Activated naive CD4-positive, alpha-beta T cell treated with anti-CD3 and anti-CD28 coated beads for 36 hours (primary cell): ENCODE measurements at places on chromosomes 12 and 14. TPM values are rescaled to one million over a fixed set of nuclear protein-coding genes. Genes with fewer than 3 reads are reported as not detected.
A peak's percentile ranks its signal among the peaks of the same experiment; 100 is the strongest.

The PLEKHA5 gene
- total RNA-seq = 0.69 TPM

DNA sequence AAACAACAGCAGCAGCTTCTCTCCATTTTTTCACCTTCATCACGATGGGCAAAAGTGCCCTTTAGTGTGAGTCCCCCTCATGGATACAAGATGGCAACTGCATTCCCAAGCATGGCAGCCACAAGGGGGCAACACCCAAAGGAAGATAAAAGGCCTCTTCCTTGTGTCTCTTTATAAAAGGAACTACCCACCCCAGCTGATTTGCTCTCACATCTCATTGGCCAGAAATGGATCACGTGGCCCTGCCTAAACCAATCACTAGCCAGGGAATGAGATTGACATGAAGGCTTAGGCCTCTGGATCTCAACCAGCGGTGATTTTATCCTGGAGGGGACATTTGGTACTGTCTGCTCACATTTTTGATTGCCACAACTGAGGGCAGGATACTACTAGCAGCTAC lies 21.9 kb upstream of the IFT81 start:
- H3K27me3 ChIP-seq = no peaks in the 10 kb centered on the region
- H3K36me3 ChIP-seq = no peaks in the 10 kb centered on the region
- no peak overlapping the region for H3K27ac ChIP-seq
- peaks cover 6% of the 10 kb centered on the region for H3K4me1 ChIP-seq
- H3K4me3 ChIP-seq = no peak overlapping the region
- DNase-seq = peak; percentile 64

DNA sequence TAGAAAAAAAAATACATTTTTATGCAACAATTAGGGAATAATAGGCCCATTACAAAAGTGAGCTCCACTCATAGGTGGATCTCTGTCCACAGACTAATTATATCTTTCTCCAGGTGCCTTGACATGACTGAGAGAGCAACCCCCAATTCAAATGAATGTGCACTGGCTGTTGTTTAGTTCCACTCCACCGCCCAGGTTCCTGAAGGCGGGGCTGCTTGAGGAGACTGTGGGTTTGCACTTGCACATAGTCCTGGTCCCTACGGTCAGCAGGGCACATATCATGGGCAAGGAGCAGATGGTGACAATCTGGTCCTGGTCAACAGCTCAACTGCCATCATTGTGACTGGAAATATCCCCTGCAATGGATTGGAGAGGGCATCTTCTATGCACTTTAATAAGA lies 195.6 kb upstream of the PWP1 start:
- H3K27ac ChIP-seq = no peak overlapping the region
- peaks cover 50% of the 10 kb centered on the region for H3K4me1 ChIP-seq
- no peak for DNase-seq
- H3K4me3 ChIP-seq = no peak overlapping the region

GRCh38 chr14:106844608-106845285 lies 1318.4 kb downstream of the TMEM121 start:
- H3K4me3 ChIP-seq = peak overlapping the region; percentile 86
- peaks cover 26% of the 10 kb centered on the region for H3K4me1 ChIP-seq
- no peaks in the 10 kb centered on the region for H3K36me3 ChIP-seq
- H3K27me3 ChIP-seq = no peaks in the 10 kb centered on the region

- no peak for DNase-seq
- H3K4me3 ChIP-seq = no peak overlapping the region
- peaks cover 86% of the 10 kb centered on the region for H3K4me1 ChIP-seq
Observed at GRCh38 chr14:69699748-69700303, 67.1 kb upstream of the SRSF5 start.

The DHRS4 gene
- 24.0 TPM for total RNA-seq

GRCh38 chr12:108650083-108650482 lies 16.4 kb upstream of the SELPLG start:
- H3K4me3 ChIP-seq = no peak overlapping the region
- no peaks in the 10 kb centered on the region for H3K27me3 ChIP-seq
- H3K36me3 ChIP-seq = peaks cover 11% of the 10 kb centered on the region
- H3K4me1 ChIP-seq = peaks cover 49% of the 10 kb centered on the region
- DNase-seq = no peak

- H3K27me3 ChIP-seq = peaks cover 6% of the 10 kb centered on the region
- no peak for DNase-seq
- no peaks in the 10 kb centered on the region for H3K4me1 ChIP-seq
- H3K36me3 ChIP-seq = no peaks in the 10 kb centered on the region
- H3K27ac ChIP-seq = no peak overlapping the region
- no peak overlapping the region for H3K4me3 ChIP-seq
Observed at GRCh38 chr12:111196532-111196931, 172.4 kb downstream of the PHETA1 start.
